ENCODE measurements at places on chromosomes 5 and 9. TPM values are rescaled to one million over a fixed set of nuclear protein-coding genes. Genes with fewer than 3 reads are reported as not detected.

DNA sequence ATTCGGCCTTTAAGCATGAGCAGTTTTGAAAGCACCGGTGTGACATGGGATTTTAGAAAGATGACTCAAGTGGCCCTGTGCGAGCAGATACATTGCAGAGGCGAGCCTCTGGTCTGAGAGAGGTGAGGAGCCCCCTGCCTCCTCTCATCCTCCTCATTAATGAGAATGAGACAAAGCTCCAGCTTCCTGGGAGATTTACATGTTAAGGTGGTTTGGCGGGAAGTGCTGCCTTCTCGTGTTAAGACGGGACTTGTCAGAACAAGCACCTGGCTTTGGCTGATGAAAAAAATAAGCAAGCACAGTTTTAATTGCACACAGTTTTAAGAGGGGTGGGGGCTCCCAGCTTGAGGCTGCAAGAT is 68.1 kb downstream of the ACTL7B start:
- H3K36me3 ChIP-seq = no peaks in the 10 kb centered on the region
- no peaks in the 10 kb centered on the region for H3K27me3 ChIP-seq
- H3K4me3 ChIP-seq = no peak overlapping the region
- H3K27ac ChIP-seq = no peak overlapping the region
- peaks cover 2% of the 10 kb centered on the region for H3K4me1 ChIP-seq
- no peak for DNase-seq

The DENND4C gene
- total RNA-seq = 26.6 TPM

DNA sequence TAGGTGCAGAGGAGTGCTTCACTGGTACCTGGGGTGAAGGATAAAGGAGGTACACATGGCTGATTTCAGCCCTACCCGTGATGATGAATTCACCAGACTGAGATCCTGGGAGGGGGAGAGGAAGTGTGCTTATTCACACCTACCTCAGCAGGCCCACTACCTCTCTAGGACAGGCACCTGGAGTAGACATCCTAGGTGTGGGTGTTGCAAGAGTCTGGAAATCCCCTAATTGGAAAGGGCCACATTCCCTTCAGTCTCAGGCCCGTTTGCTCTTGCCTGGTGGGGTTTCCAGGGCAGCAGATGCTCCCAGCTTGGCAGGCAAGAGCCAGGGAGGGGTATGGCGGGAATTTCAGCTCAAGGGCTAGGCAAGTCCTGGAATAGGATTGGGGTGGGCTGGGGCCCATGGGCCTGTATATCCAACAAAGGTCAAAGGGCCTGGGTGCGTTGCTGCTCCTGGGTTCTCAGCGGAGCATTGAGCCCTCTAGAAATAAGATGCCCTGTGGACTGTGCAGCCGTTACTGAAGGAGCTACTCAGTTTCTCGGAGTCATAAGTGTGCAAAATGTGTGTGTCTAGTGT is 5.8 kb upstream of the CCL21 start:
- H3K27ac ChIP-seq = no peak overlapping the region
- no peaks in the 10 kb centered on the region for H3K4me1 ChIP-seq
- no peaks in the 10 kb centered on the region for H3K27me3 ChIP-seq

The PCDHB3 gene
- total RNA-seq = 2.3 TPM

DNA sequence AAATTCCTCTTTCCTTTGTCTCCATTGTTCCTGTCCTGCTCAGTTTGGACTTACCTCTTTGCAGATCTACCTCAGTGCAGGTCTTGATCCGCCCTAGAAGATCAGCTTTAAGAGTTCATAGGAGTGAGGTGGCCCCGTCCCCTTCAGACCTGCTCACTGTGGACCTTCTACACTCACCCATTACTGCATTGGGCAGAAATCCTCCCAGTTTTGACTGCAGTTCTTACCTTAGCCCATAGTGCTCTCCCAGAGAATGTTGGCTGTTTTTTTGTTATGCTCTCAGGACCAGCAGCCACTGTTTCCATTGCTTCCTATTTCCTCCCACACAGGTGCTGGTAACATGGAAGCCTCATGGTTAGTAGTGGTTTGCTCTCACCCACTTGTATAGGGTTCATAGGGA is 63.3 kb downstream of the GALNT10 start:
- no peaks in the 10 kb centered on the region for H3K36me3 ChIP-seq
- H3K27ac ChIP-seq = no peak overlapping the region
- no peak overlapping the region for H3K4me3 ChIP-seq
